ENCODE measurements at places on chromosomes 12 and 14.
A peak's percentile ranks its signal among the peaks of the same experiment; 100 is the strongest.

GRCh38 chr12:38921025-38921677 is 15.8 kb upstream of the CPNE8 start:
- no peak for DNase-seq

DNA sequence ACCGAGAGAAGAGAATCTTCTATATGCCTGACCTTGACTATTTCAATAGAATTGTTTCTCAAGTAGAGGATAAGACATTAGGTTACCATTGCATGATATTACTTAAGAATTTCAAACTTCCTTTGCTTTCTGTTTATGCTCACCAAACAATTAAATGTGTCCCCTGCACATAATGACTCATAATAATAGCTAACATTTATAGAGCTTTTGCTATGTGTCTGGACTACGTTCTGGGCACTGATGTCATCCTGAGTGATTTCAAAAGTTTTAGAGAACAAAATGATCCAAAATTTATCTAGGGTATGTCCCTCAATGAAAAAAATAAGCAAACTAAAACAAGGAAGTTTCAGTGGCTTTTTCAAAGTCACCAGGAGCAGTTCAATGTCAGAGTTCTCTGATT is 38.8 kb downstream of the SLC15A5 start:
- DNase-seq = no peak

GRCh38 chr14:90445011-90445410 is 48.2 kb downstream of the CALM1 start:
- DNase-seq = no peak

- DNase-seq = no peak
These were observed 16.5 kb upstream of the IFT81 start for GRCh38 chr12:110107369-110108281.

GRCh38 chr14:94853920-94854319 is 84.0 kb upstream of the GSC start:
- DNase-seq = no peak

GRCh38 chr14:91706996-91707395 is 24.9 kb downstream of the CATSPERB start:
- DNase-seq = no peak

DNA sequence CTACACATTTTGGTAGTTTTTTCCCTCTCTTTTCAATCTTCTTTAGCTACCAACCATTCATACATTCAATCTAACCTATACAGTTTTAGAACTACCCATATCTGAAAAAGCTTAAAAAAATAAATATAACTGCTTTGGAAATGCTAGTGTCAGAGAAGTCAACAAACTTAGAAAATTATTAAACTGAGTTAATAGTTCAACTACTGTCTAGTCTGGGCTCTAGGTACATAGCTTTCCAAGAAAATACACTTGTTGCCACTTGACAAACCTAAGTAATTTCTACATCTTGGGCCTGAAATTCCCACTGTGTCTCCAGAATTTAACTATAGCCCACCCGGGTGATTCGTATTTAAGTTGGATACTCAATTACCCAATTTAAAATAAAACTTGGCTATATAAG is 22.1 kb downstream of the GTF2A1 start:
- DNase-seq = no peak

GRCh38 chr14:21997300-21997699 is 323.7 kb upstream of the OR4E1 start:
- DNase-seq = no peak

DNA sequence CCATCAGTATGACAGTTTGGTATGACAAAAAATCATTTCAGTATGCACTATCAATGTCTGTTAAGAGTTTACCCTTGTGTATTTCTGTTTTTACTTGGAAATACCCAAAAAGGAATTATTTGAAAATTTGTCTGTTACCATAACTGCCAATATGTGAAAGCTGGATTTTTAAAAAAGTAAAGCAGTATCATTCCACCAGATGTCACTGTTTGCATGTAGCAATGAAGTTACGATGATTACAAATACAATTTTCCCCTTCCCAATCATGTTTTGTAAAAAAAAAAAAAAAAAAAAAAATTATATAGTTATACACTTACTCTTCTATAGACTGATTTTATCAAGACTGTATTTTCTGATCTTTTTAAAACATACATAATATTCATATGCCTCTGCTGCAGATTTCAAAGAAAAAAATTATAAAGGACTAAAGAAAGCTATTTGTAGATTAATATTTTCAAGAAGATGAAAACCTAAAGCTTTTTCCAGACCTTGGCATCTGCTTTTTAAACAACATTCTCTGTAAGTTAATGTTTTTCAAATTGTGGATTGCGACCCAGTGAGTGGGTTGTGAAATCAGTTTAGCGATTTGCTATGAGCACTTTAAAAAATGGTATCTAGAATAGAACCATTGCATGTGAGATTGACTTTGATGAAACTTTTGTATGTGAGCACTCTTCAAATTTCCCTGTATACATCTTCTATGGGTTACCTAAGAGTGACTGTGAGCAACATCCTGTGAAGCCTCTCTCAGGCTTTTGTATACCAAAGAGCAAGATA is 114.2 kb downstream of the TTC6 start:
- DNase-seq = no peak

- peak; percentile 23 for DNase-seq
These were observed 200.4 kb upstream of the ARHGAP5 start for GRCh38 chr14:31876741-31877140.

GRCh38 chr14:36935976-36936678 is 236.3 kb downstream of the SLC25A21 start:
- no peak for DNase-seq

GRCh38 chr12:14283489-14284144 is 81.9 kb upstream of the ATF7IP start:
- DNase-seq = no peak

GRCh38 chr14:76842414-76842813 is 16.2 kb downstream of the LRRC74A start:
- DNase-seq = no peak

Data from D721Med (cell line).